NCI-H1436 (cell line): ENCODE measurements at places on chromosomes 16 and 17.

- DNase-seq = no peak
Observed at GRCh38 chr17:50289991-50290702, 15.9 kb downstream of the TMEM92 start.

- peak; percentile 41 for DNase-seq
Observed at GRCh38 chr17:47789611-47790561, 31.7 kb downstream of the OSBPL7 start.

DNA sequence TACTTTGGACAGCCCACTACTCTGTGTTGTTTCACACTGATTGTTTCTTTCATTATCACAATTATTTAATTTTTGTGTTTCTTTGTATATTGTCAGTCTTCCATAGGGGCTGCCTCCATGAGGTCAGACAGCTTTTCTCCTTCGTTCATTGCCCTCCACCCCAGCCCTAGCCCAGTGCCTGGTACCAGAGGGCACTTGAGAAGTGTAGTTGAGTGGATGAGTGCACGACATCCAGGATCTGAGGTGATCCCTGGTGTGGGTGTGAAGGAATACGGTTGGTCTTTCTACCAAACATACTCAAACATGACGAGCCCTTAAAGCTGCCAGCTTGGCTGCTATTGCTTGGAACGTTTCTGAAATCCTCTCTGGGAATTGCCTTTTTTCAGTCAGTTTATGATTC, 37.9 kb downstream of the DHRS7B start:
- no peak for DNase-seq

- no peak for DNase-seq
Observed at GRCh38 chr17:13351046-13351445, 250.7 kb downstream of the HS3ST3A1 start.

DNA sequence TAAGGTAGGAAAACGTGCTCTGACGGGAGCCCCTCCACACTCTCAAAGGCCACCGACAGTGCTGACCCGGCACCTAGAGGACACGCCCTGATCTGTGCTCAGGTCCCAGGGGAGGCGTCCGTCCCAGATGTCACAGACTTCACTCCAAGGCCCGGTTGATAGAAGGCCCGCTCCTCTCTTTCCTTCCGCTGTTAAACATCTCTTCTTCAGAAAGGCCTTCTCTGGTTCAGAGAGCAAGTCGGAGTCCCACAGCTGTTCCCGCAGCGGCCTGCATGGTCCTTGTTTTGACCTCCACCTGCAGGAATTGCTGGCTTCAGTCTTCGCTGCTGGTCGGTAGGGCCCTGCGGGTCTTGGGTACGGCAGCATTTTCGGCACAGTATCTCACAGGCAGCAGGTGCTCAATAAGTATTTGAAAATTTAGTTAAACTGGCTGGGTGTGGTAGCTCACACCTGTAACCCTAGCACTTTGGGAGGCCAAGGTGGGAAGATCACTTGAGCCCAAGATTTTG, 88.5 kb downstream of the MRC2 start:
- DNase-seq = no peak

GRCh38 chr16:65910291-65910690, 456.2 kb upstream of the CDH5 start:
- DNase-seq = no peak

GRCh38 chr17:82351713-82352488, 7.1 kb upstream of the TEX19 start:
- peak; percentile 93 for DNase-seq

GRCh38 chr17:17508019-17508535, 11.9 kb upstream of the RASD1 start:
- DNase-seq = no peak

- no peak for DNase-seq
Observed at GRCh38 chr17:72861811-72862210, 230.7 kb downstream of the SLC39A11 start.

DNA sequence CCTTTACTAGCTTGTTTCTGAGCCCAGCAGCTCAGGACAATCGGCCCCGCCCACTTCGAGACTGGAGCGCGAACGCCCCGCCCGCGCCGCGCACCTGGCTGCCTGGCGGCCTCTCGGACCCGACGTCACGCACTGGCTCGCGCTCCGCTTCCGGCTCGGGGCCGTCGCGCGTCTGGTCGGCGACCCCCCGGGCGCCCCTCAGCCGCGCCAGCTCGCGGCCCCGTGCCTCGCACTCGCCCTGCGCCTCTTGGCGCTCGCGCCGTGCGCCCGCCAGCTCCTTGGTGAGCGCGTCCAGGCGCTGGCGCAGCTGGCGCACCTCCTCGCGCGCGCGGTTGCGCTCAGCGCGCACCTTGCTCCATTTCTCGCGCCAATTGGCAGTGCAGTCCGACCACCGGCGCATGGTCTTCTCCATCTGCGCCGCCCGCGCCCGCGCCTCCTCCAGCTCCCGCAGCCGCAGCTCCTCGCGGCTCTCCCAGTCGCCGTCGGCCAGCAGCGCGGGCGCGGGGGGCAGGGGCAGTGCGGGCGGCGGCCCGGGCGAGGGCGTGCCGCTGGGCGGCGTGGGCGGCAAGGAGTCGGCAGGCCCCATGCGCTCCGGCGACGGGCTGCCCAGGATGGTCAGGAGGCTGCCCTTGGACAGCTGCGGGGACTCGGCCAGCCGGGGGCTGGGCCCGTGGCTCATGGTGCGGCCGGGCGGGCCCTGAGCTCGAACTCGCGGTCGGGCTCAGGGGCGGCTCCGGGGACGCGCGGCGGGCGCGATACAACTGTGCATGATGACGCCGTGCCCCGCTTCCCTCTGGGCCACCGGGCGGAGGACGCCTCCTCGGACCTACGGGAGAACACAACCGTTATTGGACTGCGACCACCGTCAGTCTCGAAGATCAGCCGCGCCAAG, 7.6 kb downstream of the CCDC102A start:
- DNase-seq = peak; percentile 79

DNA sequence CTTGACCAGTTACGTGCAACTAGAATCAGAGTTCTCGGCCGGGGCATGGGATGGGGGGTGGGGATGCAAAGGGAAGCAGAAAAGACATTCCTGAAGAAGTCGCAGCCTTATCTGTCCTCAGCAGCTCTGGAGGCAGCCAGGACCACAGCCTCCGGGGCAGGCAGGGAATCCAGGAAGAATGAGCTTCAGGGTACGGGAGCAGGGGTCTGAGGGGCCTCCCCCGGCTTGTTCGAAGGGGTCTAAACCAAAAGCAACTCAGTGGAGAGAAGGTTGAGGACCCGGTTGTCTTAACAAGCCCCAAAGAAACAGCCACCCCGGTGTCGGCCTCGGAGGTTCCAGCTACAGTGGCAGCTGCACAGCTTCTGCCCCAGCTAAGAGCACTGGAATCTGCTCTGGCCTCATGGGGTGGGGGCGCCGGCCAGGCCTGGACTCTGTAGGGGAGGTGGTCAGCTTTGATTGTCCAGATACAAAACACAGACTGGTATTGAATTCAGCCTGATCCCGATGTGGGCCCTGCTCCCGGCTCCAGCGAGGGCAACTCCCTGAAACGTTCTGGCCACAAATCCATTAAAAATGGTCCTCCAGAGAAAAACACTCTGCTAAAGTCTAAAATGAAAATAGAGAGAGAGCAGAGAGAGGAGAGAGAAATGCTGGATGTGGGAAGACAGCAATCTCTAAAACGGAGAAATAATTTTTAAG, 7.7 kb downstream of the HOXB4 start:
- no peak for DNase-seq
